Hematopoietic multipotent progenitor cell treated with erythropoietin and hydrocortisone succinate and interleukin-3 and kit ligand, for 6 days (in vitro differentiated cells): ENCODE measurements at places on chromosomes 3 and 15.

DNA sequence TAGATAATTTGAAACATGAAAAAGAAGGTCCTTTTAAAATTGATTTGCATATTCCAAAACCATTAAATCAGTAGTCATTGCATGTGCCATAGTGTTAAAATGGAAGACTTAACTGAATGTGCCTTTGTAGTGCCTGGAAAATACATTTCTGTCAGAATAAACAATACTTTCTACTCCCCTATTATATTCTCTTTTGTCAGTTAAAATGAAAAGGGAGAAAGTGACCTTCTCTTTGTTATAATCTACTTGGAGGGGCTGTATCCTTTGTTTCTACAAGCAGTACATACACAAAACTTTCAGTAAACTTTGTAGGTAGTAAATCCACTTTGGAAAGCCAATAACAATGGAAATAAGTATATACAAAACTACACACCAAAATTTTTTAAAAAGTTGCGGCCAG is 189.5 kb downstream of the NLGN1 start:
- no peak for DNase-seq

DNA sequence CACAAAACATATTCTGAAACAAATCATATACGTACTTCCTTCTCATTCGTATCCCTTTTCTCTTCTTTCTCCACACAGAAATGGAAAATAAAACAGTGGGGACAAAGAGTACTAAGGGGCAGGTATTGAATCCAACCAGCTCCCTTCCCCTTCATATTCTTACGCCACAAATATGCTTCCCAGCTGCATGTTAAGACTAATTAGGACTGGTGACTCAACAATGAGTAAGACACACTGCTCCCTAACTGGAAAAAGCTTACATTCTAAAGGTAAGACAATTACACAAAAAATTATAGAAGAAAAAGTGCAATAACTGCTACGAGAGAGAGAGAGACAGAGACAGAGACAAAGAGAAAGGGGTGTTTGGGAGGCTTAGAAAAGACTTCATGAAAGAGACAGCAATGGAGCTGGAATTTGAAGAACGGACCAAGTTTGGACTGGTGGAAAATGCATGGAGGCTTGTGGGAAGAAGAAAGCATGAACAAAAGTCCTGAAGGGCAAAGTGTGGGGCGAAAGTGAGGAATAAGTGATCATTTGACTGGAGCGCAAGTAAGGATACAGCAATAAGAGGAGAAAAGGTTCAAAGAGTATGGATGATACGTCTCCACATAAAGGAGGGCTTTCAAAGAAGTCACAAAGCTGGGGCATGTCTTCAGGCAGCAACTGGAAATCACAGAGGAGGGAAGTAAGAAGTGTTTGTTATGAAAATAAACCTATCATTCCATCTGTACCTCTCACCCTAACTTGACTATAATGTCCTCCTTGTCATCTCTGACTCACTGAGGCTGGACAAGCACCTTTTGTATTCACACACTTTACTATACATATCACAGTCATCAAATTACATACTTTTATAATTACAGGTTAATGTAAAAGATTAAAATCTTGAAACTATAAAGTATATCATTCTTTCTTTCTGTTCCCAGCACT is 49.2 kb downstream of the RYK start:
- no peak for DNase-seq

GRCh38 chr3:67526246-67526645 is 128.2 kb downstream of the SUCLG2 start:
- no peak for DNase-seq

DNA sequence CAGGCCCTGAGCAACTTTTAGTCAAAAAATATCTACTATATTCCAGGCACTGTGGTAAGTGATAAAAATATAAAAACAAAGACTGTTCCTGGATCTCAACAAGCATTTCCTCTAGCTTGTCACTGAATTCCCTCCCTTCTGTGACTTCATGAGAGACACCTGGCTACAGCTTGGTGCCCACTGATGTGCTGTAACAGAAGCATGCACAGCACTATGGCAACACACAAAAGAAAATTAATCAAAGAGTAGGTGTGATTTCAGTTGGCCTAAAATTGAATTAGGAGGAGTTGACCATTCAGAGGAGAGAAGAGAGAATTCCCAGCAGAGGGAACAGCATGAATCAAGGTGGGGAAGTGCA is 158.9 kb upstream of the LPP start:
- DNase-seq = no peak
